Fibroblast of the conjunctiva (primary cell): ENCODE measurements at places on chromosomes 1 and 21.

DNA sequence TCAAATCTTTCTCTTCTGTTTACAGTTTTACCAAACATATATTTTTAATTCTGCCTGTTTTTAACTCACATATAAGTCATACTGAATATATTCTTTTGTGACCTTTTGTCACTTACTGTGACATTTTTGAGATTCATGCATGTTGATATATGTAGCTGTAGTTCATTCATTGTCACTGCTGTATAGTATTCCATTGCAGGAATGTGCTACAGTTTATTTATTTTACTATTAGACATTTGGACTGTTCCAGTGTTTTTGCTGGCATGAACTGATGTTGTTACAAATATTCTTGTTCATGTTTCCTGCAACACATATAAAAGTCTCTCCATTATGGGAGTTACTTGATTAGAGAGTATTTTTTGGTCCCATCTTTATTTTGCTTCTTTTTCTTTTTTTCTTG, 174.9 kb downstream of the DHRS3 start:
- no peak for DNase-seq

DNA sequence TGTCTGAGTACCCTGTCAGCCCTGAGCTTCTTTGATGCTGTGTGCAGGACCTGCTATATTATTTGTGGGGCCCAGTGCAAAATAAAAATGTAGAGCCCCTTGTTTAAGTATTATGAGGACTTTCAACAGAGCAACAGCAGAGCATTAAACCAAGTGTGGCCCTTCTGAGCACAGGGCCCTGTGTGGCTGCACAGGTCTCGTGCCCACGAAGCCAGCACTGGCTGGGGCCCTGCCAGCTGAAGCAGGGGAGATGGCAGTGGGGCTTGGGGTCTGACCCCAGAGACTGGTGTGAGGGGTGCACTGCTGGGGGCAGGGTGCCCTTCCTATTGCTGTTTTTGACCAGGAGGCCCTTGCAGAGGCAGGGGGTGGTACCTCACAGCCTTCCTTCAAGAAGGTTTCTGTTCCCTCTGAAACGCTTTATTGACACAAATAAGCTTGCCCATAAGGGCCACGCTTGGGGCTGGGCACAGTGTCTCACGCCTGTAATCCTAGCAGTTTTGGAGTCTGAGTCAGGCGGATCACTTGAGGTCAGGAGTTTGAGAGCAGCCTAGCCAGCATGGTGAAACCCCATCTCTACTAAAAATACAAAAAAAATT, 2.2 kb upstream of the SEMA4A start:
- DNase-seq: no peak

- DNase-seq: no peak
These were observed 62.3 kb downstream of the KAZN start for GRCh38 chr1:14660801-14661200.

GRCh38 chr1:43705334-43705733, 2.0 kb upstream of the ST3GAL3 start:
- DNase-seq: no peak

- DNase-seq: no peak
These were observed 3.1 kb downstream of the CTXND2 start for GRCh38 chr1:150890033-150890416.

DNA sequence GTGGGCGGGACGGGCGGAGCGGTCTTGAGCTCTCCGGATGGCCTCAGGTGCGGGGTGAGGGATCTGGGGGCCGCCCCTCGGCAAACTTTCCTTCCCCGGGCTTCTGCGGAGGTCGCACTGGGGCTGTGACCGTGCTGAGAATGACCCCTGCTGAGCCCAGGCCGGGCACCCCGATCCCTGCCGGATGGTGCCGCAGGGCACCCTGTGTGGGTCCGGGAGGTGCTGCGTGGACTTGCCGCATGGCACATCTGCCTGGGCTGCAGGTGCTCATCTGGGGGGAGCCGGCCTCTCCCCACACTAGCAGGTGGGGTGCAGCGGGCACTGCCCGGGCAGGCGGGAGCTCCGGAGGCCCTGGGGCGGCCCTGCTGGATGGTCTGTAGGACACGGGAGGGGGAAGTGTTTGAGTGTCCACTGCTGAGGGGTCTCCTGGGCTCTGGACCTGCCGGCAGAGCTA, 31.8 kb upstream of the PEX10 start:
- DNase-seq: no peak

- DNase-seq: no peak
These were observed 18.0 kb upstream of the PTAFR start for GRCh38 chr1:28194326-28195035.

DNA sequence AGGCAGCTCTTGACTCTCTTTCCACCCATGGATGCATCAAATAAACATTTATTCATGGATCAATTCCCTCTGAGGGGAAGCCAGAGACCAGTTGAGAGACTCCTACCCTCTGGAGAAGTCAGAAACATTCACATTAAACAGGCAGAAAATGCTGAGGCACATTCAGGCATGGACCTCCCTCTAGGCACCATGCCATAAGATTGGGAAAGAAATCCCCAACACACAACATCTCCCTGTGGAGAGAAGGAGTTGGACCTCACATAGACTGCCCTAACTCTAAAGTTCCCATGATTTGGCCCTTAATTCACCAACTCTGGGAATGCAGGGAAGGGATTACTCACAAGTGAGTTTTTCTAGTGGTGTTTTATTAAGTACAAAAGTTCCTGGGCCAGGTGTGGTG, 415.3 kb upstream of the C1orf87 start:
- DNase-seq: no peak

DNA sequence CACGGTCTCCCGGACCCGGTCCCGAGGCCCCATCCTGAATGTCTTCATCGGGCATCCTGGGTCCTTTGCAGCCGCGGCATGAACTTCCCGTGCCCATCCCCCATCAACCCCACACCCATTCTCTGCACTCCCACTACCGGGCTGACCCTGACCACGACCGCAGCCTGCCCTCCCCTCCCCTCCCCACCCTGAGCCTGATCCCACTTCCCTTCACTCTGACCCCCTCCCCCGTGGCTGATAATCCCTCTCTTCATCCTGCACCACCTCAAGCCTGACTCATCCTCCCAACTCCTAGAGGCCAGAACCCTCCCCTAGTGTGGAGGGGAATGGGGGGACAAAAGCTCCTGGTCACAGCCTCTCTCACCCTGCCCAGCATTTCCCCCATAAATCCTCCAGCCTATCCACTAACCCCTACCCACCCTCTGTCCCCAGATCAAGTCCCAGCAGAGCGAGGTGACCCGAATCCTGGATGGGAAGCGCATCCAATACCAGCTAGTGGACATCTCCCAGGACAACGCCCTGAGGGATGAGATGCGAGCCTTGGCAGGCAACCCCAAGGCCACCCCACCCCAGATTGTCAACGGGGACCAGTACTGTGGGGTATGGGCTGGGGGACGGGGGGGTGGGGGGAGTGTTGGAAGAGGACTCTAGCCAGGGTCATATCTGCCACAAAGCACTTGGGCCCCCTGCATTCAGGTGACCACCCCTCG, 602 bp downstream of the SH3BGRL3 start:
- DNase-seq: no peak

DNA sequence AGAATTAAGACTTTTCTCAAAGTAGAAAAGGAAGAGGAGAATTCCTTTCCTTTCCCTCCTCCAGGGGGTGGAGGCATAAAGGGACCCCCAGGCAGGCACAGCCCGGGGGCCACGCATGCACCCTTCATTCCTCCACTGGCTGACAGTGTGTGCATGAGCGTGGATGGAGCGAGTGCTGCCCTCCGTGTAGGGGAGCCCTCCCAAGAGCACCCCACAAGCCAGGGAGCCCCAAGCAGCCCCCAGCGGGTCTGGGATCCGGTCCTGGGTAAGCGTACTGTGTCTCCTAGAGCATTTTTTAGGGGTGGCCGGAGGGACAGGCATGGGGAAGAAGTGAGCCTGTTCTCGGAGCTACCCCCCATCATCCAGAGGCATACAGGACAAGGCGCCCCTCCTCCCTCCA, 120.5 kb downstream of the SIK1 start:
- DNase-seq: no peak

GRCh38 chr1:198445872-198446271, 94.6 kb downstream of the ATP6V1G3 start:
- DNase-seq: no peak

DNA sequence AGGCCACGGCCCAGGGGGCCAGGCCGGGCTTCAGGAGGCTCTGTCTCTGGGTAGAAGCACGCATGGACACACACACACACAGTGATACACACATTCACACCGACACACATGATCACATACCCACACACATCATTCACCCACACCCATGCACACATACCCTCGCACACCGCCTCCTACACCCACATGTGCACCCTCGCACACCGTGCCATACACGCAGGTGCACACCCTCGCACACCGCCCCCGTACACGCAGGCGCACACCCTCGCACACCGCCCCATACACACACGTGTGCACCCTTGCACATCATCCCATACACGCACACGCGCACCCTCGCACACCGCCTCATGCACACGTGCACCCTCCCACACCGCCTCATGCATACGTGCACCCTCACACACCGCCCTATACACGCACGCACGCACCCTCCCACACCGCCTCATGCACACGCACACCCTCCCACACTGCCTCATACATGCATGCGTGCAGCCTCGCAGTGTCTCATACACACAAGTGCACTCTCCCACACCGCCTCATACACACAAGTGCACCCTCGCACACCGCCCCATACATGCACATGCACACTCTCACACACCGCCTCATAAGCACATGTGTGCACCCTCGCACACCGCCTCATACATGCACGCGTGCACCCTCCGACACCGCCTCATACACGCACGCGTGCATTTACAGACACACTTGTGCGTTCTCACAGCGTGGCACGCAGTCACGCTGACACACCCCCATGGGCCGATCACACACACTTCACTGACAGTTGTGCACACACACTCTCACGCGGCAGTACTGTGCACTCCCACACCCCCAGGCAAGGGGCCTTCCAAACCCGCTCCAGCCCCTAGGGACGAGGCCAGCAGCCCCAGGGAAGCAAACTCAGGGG, 128.1 kb downstream of the SIK1 start:
- DNase-seq: no peak

GRCh38 chr1:35431173-35431599, 126.0 kb downstream of the KIAA0319L start:
- DNase-seq: no peak
